Activated CD4-positive, alpha-beta T cell treated with anti-CD3 and anti-CD28 coated beads, Interleukin-2, amount 50 U/mL, for 4 hours (primary cell): ENCODE measurements at places on chromosomes 7 and 10.

GRCh38 chr7:151540146-151540545 is 20.5 kb upstream of the RHEB start:
- no peak for DNase-seq

GRCh38 chr7:37320140-37320847 is 128.4 kb downstream of the ELMO1 start:
- no peak for DNase-seq

- no peak for DNase-seq
These were observed 97.0 kb downstream of the LRMDA start for GRCh38 chr10:75528392-75528791.

DNA sequence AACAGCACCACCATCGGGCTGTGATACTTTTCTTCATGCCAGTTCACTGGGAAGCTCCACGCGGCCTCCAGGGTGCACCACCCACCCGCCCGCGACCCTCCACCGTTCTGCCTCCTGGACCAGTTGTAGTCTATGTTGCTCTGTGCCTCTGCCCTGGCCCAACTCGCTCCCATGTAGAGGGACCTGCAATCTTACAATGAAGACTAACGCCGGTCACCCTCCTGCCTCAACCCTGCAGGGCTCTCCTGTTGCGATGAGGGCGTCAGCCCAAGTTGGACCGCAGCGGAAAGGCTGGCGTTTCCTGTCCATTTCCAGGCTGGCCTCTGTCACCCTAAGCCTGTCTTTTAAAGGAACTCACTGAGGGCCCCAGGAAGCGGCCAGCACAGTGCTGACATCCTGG is 34.9 kb downstream of the IL15RA start:
- DNase-seq: no peak

GRCh38 chr7:23474829-23475575 is 4.7 kb upstream of the IGF2BP3 start:
- DNase-seq: no peak

DNA sequence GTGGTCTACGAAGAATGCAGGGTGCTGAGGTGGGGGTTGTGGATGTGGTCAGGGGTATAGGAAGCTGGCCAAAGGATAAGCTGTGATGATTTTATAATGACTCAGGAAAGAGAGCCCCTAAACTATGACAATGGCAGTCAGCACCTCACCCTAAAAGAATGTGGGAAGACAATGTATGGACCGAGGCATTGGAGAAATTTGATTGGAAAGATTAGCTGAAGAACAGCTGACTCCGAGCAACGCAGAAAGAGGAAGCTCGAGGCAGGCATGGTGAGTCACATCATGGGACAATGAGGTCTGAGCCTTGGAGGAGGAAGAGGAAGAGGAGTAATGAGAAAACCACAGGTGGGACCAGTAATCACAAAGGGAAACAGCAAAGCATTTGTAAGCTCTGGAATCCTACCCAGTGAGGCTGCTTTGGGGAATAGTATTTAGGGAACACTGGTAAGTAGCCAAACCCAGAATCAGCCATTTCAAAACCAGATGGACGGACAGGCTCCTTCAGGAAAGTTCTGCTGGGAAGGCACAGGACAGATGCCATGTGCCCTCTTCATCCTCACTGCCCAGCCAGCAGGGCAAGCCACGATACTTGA is 295.4 kb downstream of the PRPF18 start:
- DNase-seq: no peak

DNA sequence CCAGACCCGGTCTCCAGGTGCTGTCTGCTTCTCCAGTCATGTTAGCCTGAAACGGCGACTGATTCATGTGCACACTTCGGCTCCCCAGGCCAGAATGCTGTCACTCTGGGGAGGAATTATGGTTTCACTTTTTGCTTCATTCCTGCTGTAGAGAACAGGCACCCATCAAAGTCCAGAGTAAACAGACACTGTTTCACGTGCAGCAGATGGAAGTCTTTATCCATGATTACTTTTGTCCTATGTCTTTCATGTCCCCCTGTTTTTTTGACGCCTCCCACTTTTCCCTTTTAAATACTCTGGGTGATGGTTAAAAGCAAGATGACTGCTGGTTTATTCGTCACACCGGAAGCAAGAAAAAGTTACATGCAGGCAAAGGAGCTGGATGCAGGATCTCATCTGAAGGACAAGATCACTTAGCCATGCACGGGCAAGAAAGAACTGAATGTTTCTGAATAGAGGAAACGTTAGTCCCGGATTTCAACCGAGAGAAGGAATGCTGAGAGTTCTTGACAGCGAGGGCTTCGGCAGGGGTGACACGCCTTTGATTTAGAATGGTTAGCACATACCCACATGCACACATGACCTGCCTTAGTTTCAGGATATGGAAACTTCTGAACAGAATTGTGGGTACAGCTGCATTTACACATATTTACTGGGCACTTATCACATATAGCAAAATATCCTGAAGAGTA is 250.0 kb upstream of the KLF6 start:
- no peak for DNase-seq

- DNase-seq: no peak
These were observed 171.0 kb downstream of the PPP1R17 start for GRCh38 chr7:31858055-31858454.

DNA sequence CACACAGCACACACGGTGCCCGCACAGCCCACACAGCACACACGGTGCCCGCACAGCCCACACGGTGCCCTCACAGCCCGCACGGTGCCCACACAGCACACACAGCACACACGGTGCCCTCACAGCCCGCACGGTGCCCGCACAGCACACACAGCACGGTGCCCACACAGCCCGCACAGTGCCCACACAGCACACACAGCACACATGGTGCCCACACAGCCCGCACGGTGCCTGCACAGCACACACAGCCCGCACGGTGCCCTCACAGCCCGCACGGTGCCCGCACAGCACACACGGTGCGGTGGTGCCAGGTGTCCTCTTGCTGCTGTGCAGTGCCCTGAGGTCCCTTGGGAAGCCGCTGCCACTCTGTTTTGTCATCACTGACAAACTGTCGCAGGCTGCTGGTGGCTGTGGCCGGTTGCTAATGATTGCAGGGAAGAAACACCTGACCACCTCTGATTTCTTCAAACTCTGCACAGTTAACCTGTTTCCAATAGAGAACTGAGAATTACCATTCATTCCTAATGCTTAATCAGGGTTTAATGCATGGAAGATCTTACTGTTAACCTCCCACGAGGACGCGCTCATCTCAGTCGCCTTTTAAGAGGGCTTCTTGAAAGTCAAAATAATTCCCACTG is 66.9 kb downstream of the GLRX3 start:
- DNase-seq: no peak

DNA sequence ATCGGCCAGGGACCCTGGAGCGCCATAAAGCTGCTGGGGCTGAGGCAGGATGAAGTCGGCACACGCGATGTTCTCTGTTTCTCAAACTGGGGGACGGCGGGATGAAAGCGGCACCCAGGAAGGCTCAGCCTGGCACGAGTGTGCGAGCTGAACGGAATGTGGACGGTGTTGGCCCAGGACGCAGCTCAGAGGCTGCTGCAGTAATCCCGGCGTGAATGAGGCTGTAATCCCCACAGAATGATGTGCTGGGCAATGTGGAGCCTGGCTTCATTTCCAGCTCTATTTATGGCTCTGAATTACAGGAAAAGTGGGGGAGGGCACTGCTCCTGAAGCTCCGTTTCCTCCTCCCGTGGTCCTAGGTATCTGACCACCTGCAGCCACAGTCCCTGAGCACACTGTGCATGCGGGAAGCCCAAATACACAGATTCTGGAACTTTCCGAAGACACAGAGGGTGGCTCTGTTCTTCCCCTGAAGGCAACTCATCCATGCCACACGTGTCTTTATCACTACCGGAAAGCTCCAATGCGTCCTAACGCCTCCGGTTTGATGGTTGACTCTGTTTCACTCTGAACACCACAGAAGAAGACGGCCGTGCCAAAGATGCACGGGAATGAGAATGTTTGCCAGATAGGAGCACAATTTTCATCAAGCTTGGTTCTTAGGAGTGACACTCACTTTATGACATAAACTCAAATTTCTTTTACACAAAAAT is 37.6 kb downstream of the KLF6 start:
- no peak for DNase-seq

DNA sequence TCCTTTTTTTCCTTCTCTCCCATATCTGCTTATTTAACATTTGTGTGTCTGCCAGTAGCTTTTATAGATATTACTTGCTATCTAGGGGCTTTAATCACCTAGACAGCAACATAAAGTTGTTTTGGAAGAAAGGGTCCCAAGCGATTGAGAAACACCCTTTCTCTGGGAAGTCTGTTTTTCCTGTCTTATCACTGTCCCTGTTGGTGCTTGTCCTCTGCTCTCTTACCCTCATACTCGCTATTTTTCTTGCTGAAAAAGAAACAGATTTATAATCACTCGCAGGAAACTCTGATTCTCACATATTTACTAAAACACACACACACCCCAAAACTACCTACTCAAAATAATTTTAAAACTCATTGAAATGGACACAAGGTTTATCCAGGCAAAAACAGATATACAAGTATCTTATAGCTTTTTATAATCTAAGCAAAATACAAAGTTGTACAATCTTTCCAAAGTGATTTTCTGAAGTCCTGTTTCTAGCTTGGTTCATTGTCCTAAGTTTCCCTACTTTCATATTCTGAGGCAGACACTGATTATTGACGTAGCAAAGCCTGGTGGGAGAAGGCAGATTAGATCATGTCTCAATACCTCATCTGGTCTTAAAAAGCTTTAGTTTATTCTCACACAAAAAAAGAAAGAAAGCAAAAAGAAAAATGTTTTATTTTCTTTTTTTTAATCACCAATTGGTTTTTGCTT is 157.3 kb downstream of the CACNA2D1 start:
- DNase-seq: no peak

GRCh38 chr7:113775401-113775800 is 143.4 kb downstream of the PPP1R3A start:
- no peak for DNase-seq

GRCh38 chr7:17207220-17207619 is 91.2 kb upstream of the AHR start:
- DNase-seq: no peak

- DNase-seq: no peak
These were observed 319.3 kb upstream of the GHITM start for GRCh38 chr10:83820033-83820432.

DNA sequence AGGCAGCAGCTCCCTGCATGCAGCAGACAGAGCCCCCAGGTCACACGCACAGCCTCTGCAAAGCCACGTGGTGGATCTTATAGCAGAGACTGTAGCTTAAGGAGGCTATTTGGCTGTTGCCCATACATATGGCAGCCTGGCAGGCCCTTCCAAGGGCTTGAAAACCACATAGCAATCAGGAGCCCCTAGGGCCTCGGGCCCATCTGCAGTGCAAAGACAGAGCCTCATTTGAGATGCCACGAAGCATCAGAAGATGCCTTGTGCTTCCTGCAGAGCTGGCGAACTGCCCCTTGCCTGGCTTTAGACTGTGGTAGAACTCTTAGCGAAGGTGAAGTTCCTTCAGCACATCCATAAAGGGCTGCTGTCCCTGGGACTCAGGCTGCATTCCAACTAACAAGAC is 309.9 kb downstream of the GRID1 start:
- DNase-seq: no peak

DNA sequence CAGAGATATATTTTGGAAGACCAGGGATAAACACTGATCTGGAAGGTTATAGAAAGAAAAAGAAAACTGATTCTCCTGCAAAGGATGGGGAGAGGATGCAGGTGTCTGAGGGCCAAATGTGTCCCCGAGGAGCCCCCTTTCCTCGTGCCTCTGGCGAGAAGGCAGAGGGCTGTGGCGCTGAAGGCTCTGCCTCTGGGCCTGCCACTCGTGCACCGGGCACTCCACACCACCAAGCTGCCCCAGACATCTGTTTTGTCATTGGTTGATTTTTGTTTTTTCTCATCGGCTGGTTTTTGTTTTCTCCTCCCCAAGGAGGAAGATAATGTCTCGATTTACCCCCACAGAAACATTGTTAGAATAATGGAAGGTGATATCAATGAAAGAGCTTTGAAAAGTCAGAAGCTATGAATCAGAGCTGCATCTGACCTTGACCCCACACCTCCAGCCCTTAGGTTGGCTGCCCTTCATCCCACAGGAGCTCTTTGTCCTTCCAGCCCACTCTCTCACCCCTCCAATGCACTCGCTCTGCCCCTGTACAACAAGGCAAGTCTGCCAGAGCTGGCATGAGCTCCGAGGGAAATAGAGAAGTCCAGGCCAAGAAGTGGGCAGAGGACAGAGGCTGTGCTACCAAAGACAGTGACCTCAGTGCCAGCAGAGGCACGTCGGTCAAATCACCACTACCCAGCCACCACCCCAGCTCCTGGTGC is 124.8 kb downstream of the TCERG1L start:
- DNase-seq: no peak

DNA sequence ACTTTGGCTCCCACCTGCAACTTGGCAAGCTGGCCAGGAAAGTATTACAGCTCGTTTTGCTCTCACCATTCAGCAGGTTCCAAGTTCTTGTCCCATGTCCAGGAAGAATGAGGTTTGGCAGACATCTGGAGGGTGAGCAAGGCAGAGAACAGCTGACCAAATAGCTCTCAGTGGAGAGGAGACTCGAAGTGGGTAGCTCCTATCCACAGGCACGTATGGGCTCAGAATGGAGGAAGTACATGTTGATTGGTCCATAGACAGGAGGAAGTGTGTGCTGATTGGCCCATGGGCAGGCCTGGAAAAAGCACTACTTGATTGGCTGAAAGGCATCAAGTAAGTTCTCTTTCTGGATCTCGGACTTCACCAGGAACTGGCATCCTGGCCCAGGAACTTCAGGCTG is 3.0 kb upstream of the NCAPG2 start:
- DNase-seq: no peak

GRCh38 chr7:12771378-12771877 is 84.0 kb downstream of the ARL4A start:
- DNase-seq: no peak

DNA sequence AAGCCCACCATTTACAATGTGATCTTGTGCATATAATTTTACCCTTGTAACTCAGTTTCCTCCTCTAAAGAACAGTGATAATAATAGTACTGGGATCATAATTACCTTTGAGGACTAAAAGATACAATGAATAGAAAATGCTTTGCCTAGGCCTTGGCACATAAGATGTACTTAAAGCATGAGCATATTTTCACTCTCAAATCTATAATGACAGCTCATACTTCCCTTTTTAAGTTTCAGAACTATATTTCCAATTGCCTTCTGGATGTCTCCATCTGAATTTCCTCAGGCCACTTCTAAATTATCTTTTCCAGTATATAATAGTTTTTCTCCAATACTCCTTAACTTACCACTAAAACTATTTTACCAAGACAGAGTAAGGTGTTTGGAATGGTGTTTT is 13.3 kb upstream of the ITGB8 start:
- no peak for DNase-seq

DNA sequence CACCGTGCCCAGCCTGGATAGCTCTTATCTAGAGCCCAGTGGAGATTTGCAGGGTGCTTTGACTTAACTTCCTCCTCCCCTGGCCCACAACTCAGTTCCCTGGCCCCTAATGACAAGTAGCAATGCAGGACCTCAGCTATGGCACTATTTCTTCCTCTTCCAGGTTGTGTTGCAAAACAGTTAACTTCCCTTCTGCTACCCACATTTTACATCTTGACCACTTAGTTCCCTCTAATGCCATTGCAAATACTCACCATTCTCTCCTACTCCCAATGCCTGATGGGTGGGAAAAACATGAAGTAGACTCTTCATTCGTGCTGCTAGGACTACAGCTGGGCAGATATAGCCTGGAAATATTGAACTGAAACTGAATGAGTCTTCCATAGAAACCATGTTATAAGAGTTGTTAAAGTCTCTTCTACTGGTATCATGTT is 39.1 kb upstream of the FGL2 start:
- no peak for DNase-seq
